Activated T-cell treated with anti-CD3 and anti-CD28 coated beads for 24 hours (primary cell): ENCODE measurements at places on chromosomes 3 and 15.

DNA sequence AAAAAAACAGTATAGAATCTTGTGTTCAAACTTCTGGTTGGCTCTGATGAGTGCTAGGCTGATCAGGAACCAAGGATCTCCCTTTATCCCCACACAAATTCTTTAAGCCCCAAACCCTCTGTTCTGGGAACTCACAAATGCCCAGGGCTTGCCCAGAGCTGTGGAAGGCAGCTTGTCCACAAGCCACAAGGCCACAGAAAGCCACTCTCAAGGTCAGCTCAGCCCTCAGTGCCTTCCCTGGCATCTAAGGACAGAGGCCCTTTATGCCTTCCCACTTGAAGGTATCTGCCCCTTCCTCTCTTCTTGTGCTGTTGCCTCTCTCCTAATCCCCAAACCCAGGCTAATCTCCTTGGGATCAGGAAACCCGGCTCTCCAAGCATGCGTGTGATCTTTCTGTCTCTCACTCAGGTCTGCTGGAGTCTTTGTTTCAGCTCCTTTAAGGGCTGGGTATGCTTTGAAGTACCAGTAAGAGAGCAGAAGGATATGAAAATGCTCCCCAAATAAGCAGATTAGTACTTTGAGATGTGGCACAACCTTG lies 145.0 kb upstream of the TRIM42 start:
- DNase-seq = no peak

DNA sequence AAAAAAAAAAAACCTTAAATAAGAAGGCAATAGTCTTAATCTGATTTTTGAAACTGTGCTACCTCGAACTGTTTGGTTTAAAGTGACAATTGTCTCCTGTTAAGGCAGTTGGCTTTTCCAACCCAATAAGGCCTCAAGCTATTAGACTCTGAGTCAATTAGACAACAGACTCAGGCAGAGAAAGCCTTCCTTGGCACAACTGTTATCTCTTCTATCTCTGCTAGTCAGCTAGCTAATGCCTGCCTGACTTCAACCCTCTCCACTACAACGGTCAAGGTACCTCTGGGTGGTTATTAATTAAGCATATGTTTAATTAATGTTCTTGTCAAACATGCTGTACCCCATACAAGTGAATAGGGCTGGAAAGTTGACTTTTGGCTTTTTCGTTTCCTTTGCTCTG lies 110.2 kb upstream of the NLGN1 start:
- DNase-seq = no peak

DNA sequence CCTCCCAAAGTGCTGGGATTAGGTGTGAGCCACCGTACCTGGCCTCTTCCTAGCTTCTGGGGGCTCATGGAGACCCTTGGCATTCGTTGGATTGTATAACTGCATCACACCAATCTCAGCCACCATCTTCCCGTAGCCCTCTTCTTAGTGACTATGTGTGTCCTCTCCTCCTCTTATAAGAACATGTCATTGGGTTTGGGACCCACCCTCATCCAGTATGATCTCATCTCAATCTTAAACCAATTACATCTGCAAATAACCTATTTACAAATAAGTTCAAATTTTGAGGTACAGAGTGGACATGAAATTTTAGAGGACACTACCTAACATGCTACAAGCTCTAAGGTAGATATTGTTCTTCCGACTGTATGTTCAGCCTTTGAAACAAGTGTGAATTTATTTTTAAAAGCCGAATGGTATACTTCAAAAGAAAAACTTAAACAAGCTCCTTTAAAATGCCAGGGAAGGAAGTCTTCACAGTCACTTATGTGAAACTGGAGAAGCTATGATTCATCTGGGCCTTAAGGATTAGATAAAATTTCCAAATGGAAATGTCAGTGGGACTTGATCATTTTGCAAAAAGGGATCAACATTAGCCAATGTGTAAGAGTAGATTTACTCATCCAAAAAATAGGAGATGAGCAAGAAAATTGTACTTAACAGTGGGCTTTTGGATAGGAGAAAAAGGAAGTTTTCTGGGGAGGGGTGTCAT lies 225.7 kb downstream of the MEX3B start:
- no peak for DNase-seq

GRCh38 chr3:186318135-186318534 lies 43.9 kb downstream of the DGKG start:
- DNase-seq = no peak

DNA sequence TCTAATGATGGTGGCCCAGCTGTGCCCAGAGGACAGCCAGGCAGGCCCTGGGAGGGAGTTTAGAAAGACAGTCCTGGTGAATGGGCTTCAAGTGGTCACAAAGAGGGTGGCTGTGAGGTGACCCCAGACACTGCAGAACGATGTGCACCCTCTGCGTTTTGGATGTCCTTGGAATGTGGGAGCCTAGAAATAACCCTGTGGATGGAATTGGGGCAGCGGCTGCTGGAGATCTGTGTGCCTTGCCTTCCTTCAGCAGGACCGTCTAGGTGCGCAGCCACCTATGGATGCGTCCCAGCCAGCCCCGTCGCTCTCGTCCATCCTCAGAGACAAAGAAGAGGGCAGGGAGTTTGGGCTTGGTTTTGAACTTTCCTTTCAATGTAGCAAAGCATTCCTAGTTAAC lies 46.5 kb downstream of the KLHL25 start:
- DNase-seq = no peak
